Neural progenitor cell (in vitro differentiated cells): ENCODE measurements at places on chromosomes 5 and 9. TPM values are rescaled to one million over a fixed set of nuclear protein-coding genes. Genes with fewer than 3 reads are reported as not detected.

- H3K4me1 ChIP-seq = no peaks in the 10 kb centered on the region
Observed at GRCh38 chr5:139088024-139088423, 110.1 kb downstream of the SIL1 start.

GRCh38 chr5:123297866-123298265 lies 125.3 kb downstream of the CEP120 start:
- peaks cover 7% of the 10 kb centered on the region for H3K4me1 ChIP-seq
- no peak for DNase-seq
- no peak overlapping the region for H3K4me3 ChIP-seq
- no peaks in the 10 kb centered on the region for H3K27me3 ChIP-seq
- H3K27ac ChIP-seq = no peak overlapping the region
- no peaks in the 10 kb centered on the region for H3K36me3 ChIP-seq

- H3K27me3 ChIP-seq = no peaks in the 10 kb centered on the region
- no peak overlapping the region for H3K4me3 ChIP-seq
- H3K36me3 ChIP-seq = no peaks in the 10 kb centered on the region
Observed at GRCh38 chr5:66113160-66113559, 30.9 kb upstream of the SREK1 start.

GRCh38 chr5:3394891-3395599 lies 200.6 kb upstream of the IRX1 start:
- peak; percentile 70 for DNase-seq
- no peak overlapping the region for H3K4me3 ChIP-seq
- no peaks in the 10 kb centered on the region for H3K36me3 ChIP-seq
- peaks cover 53% of the 10 kb centered on the region for H3K27me3 ChIP-seq
- no peak overlapping the region for H3K27ac ChIP-seq
- H3K4me1 ChIP-seq = peaks cover 30% of the 10 kb centered on the region

Gene PSMD5
- total RNA-seq = 4.6 and 8.7 TPM in 2 replicates

GRCh38 chr5:133817456-133817855 lies 151.0 kb downstream of the C5orf15 start:
- peaks cover 8% of the 10 kb centered on the region for H3K4me1 ChIP-seq
- DNase-seq = no peak
- H3K4me3 ChIP-seq = no peak overlapping the region
- no peaks in the 10 kb centered on the region for H3K36me3 ChIP-seq
- H3K27me3 ChIP-seq = no peaks in the 10 kb centered on the region
- H3K27ac ChIP-seq = no peak overlapping the region

DNA sequence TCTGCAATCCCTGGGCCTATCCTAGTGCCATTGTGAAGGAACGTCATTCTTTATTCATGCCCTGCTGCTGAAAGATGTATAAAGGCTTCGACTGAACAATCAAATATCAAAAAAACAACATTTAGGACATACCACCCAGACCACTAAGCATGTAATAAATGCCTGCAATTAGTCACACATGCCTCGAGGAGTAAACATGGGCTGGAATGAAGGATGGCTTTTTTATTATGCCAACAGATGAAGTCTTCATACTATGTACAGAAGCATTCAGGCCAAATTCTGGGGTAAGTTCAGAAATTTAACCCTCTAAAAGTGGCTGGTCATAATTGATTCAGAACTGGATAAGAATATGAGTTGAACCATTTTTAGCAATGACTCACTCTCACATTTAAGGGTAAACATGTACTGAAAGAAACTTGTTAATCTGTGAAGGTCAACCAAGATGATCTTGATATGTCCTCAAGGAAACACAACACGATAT lies 38.1 kb downstream of the FAM240B start:
- peaks cover 19% of the 10 kb centered on the region for H3K4me1 ChIP-seq
- H3K27ac ChIP-seq = no peak overlapping the region
- H3K4me3 ChIP-seq = no peak overlapping the region
- no peaks in the 10 kb centered on the region for H3K36me3 ChIP-seq
- no peak for DNase-seq

DNA sequence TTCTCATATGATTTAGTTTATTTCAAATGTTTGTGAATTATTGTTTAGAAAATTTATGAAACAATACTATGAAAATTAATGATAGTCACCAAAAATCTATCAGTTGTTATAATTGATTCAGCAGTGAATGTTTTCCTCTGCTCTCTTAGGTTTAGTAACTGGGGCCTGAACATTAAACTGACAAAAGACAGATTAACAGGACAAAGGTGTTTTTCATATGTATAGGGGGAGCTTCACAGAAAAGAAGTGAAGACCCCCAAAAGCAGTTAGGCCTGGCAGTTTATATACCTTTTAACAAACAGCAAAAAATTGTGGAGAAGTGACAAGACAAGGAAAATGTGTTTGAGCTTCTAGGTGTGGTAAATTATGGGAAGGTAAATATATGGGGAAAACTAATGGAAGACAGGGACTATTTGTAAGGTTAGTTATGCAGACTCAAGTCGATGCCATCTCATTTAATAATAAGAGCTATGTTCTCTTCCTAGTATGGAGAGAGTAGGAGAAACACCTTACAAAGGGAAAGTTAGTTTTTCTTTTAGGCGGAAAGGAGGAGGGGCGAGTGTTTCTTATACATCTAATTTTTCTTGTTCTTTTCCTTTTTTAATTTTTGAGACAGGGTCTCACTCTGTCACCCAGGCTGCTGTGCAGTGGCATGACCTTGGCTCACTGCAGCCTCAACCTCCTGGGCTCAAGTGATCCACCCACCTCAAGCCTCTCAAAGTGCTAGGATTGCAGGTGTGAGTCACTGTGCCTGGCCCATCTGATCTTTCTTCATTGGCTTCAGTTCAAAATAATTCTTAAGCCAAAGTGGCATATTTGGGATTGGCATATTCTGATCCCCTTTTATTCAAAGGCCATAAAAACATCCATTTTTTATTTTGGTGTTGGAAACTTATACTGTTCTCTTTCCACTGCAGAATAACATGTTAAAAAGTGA lies 77.8 kb downstream of the C9orf153 start:
- no peak for DNase-seq
- H3K4me1 ChIP-seq = no peaks in the 10 kb centered on the region
- H3K27ac ChIP-seq = no peak overlapping the region
- no peak overlapping the region for H3K4me3 ChIP-seq
- no peaks in the 10 kb centered on the region for H3K27me3 ChIP-seq

DNA sequence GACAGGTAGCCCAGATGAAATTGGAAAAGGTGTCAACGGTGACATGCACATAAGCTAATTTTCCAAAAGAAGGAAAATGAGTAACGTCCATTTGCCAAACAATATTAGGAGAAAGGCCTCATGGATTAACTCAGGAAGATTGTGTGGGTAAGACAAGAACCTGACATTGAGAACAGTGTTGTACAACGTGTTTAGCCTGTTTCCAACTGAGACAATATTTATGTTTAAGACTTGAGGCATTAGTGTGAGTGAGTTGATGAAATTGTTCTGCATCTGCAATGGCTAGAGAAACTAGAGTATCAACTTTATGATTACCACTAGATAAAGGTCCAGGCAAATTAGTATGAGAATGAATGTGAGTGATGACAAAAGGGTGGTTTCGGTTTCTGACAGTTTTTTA lies 191.3 kb upstream of the RAI14 start:
- H3K4me1 ChIP-seq = no peaks in the 10 kb centered on the region
- DNase-seq = no peak
- H3K36me3 ChIP-seq = no peaks in the 10 kb centered on the region
- H3K27me3 ChIP-seq = no peaks in the 10 kb centered on the region

Gene LCN15
- total RNA-seq = not detected in 2 replicates

Gene IFNB1
- total RNA-seq = not detected in 2 replicates

DNA sequence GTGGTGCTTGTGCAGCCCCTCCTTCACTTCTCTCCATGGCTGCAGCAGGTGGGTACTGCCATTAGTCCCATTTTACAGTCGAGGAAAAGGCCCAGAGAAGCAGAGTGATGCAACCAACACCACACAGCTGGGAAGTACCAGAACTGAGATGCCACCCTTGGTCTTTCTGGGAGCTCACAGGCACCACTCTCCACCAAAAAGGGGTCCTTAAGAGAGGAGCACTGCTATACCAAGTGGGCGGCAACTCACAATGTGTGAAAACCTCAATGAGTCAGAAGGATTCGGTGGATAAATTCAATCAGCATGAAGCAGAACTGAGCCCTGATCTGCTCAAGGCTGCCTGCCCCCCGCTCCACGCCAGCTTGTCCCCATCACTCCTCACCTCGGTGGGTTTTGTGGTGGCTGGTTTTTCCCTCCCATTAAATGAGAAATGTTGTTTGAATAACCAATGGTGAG lies 213.7 kb downstream of the FSTL4 start:
- no peak overlapping the region for H3K4me3 ChIP-seq
- H3K27ac ChIP-seq = no peak overlapping the region
- peaks cover 43% of the 10 kb centered on the region for H3K4me1 ChIP-seq
- no peaks in the 10 kb centered on the region for H3K36me3 ChIP-seq

Gene GDA
- 2.5 and 2.7 TPM in 2 replicates for total RNA-seq

DNA sequence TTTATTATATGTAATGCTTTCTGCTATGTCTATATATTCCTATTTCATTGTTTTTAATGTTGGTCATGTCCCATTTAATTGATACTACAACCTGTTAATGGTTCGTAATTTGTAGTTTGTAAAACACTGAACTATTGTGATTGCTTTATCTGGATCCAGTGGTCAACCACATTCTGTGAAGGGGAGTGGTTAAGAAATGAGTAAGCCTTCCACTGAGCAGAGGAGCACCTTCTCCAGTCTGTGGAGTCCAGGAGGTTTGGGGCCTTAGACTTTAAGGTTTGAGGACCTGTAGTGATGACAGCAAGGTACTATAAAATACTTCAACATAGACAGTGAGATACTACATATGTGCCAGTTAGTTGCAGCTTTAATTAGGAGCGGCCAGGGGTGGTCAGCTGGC lies 67.7 kb upstream of the RAD23B start:
- no peaks in the 10 kb centered on the region for H3K4me1 ChIP-seq
- no peak overlapping the region for H3K4me3 ChIP-seq

Gene KCNN2
- total RNA-seq = 5.2 and 6.2 TPM in 2 replicates

DNA sequence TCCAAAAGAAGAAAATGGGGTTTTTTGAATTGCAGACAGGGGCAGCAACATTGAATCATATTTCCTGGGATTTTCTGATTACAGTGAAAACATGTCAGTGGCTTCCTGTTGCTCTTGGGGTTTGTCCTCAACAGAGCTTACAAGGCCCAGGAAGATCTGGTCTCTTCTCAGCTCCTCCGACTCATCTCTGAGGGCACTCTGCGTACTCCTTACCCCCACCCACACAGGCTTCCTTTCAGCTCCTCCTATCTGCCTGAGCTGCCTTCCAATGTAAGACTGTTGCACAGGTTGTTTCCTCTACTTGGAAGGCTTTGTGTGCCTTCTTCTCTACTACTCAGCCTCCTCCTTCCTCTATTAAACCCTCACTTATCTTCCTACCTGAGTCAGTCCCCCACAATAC lies 245.1 kb upstream of the MEF2C start:
- H3K27me3 ChIP-seq = no peaks in the 10 kb centered on the region
- no peak overlapping the region for H3K4me3 ChIP-seq
- DNase-seq = no peak

GRCh38 chr5:105726093-105726492 lies 1944.6 kb downstream of the EFNA5 start:
- no peak overlapping the region for H3K4me3 ChIP-seq
- H3K36me3 ChIP-seq = no peaks in the 10 kb centered on the region
- no peaks in the 10 kb centered on the region for H3K27me3 ChIP-seq
- no peak for DNase-seq
- H3K4me1 ChIP-seq = no peaks in the 10 kb centered on the region
- no peak overlapping the region for H3K27ac ChIP-seq

DNA sequence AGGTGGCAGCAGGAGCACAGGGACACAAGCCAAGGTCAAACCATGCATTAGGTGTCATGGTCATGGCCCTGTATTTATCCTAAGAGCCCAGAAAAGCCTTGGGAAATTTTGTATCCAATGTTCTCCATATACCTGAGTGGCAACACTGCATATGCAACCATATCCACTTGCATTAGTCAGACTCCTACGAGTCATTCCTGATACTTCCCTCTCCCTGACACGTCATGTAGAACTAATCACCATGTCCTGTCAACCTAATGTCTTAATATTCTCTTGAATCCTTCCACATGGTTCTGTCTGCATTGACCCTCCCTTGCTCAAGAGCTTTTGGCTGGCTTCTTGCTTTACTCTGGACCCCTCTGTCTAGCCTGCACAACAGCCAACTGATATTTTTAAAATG lies 9.4 kb downstream of the SCGB3A2 start:
- H3K36me3 ChIP-seq = no peaks in the 10 kb centered on the region
- no peaks in the 10 kb centered on the region for H3K4me1 ChIP-seq
- H3K4me3 ChIP-seq = no peak overlapping the region
- no peaks in the 10 kb centered on the region for H3K27me3 ChIP-seq

GRCh38 chr5:133203317-133204305 lies 151.8 kb downstream of the HSPA4 start:
- no peak overlapping the region for H3K27ac ChIP-seq
- no peaks in the 10 kb centered on the region for H3K27me3 ChIP-seq
- H3K4me1 ChIP-seq = no peaks in the 10 kb centered on the region
- H3K36me3 ChIP-seq = no peaks in the 10 kb centered on the region

- H3K27me3 ChIP-seq = no peaks in the 10 kb centered on the region
- DNase-seq = no peak
- no peak overlapping the region for H3K4me3 ChIP-seq
- peaks cover 18% of the 10 kb centered on the region for H3K4me1 ChIP-seq
- H3K27ac ChIP-seq = no peak overlapping the region
- H3K36me3 ChIP-seq = no peaks in the 10 kb centered on the region
Observed at GRCh38 chr9:95297316-95297715, 20.2 kb downstream of the FANCC start.

DNA sequence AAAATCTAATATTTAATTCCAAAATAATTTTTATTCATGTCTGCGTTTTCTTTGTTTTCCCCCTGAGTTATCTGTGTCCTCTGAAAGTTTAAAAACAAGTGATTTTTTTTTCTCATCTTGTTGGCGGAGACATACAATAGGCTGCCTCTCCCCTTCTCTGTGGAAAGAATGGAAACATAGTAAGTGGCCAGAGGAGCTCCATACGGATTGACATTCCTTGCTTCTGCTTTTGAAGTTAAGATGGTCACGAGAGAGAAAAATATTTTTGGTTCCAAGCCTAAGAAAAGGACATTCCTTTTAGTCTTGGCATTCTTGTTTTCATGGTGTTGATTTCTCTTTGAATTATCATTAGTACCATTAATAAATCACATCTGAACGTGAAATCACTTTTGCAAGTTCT lies 28.3 kb downstream of the ZNF462 start:
- no peaks in the 10 kb centered on the region for H3K27me3 ChIP-seq
- peaks cover 63% of the 10 kb centered on the region for H3K4me1 ChIP-seq
- no peak overlapping the region for H3K4me3 ChIP-seq
- peak; percentile 56 for DNase-seq

Gene LAMC3
- total RNA-seq = 0.03 TPM in 1 of 2 replicates, not detected in the other

Gene KCNMB1
- not detected in 2 replicates for total RNA-seq

Gene CAMK4
- 3.3 and 5.0 TPM in 2 replicates for total RNA-seq

Gene SH3RF2
- 0.36 and 2.4 TPM in 2 replicates for total RNA-seq

- H3K4me1 ChIP-seq = peaks cover 20% of the 10 kb centered on the region
- H3K36me3 ChIP-seq = no peaks in the 10 kb centered on the region
- H3K27ac ChIP-seq = no peak overlapping the region
- H3K4me3 ChIP-seq = no peak overlapping the region
Observed at GRCh38 chr5:76500633-76501393, 97.7 kb downstream of the IQGAP2 start.

DNA sequence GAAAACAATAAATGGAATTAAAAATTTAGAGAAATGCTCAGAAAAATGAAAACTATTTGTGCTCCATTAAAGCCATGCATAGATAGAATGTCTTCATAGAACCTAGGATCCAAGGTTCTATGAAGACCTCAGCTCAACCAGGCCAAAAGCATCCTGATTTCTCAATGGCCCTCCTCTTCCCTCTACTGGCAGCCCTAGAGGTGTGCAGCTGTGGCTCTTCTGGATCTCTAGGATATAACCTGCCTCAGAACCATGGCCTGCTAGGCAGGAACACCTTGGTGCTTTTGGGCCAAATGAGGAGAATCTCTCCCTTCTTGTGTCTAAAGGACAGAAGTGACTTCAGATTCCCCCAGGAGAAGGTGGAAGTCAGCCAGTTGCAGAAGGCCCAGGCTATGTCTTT lies 15.1 kb downstream of the IFNA1 start:
- H3K4me3 ChIP-seq = no peak overlapping the region
- H3K27me3 ChIP-seq = no peaks in the 10 kb centered on the region
- no peak overlapping the region for H3K27ac ChIP-seq
